ENCODE measurements at places on chromosomes 4 and X.

GRCh38 chrX:1368385-1368698 is 23.6 kb downstream of the SLC25A6 start:
- DNase-seq, result no peak

DNA sequence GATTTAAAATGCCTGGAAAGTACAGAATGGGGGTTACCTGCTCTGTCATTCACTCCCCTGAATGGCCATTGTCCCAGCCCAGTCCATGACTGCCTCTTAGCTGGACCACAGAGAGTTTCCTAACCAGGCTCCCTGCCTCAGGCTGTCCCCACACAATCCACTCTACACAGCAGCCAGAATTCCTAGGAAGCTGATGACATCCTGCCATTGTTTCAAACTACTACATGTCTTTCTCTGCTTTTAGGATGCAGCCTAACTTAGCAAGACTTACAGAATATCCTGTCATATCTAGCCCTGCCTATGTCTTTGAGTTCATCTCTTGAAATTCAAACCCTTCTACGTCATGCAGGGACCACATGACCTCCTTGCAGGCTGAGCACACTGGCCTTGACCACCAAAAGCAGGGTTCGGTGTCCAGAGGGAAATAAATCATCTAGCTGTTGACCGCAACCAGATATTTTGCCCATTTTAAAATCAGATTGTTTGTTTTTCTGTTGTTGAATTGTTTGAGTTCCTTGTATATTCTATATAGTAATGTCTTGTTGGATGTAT is 16.1 kb upstream of the CRMP1 start:
- no peak for DNase-seq

DNA sequence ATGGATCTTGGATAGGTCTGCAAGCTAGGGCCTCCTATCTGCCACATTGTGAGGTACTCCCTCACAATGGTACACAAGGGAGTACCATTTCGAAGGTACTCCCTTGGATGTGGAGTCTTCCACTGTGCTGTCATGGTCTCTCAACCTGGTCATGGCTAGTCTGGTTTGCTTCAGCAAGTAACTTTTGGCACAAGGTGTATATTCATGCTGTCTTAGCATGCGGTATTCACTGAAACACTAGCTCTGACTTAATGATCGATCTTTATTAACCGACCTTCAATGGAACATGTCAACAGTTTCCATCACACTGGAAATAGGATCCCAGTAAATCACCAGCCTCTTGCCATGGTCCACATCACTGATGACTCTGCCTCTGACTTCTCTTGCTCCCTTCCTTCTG is 77.5 kb upstream of the HS3ST1 start:
- no peak for DNase-seq

DNA sequence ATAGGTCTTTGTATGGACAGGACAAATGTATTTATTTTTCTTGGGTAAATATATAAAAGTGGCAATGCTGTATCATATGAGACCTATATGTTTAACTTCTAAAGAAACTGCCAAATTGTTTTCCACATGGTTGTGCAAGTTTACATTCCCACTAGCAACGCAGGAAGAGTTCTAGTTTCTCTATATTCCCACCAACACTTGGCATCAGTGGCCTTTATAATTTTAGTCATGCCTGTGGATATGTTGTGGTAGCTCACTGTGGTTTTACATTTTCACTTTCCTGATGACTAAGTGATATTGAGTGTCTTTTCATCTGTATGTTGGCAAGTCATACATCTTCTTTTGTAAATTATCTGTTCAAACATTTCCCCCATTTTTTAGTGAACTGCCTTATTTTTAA is 126.0 kb downstream of the EMCN start:
- DNase-seq, result no peak

DNA sequence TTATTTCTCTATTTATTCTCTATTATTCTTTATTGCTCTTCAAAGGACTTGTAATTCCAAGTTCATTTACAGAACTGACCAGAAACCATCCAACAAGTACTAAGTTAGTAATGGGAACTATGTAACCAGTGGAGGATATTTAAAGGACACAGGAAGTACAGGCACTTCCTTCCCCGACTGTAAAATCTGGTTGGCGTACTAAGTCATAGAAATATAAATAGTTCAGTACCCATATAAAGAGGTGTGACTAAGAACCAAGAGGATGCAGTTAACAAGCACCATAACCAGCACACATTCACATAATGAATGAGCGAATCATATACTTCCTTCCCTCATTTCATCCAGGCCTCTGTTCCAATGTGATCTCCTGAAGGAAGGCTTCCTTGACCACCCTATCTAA is 3.6 kb upstream of the EIF4E start:
- DNase-seq, result no peak

- DNase-seq, result no peak
Measured at GRCh38 chr4:148112231-148112982, 329.8 kb downstream of the NR3C2 start.

- no peak for DNase-seq
Measured at GRCh38 chr4:140777894-140778293, 21.7 kb upstream of the TBC1D9 start.

GRCh38 chr4:13168326-13168725 is 315.8 kb downstream of the RAB28 start:
- DNase-seq, result no peak

DNA sequence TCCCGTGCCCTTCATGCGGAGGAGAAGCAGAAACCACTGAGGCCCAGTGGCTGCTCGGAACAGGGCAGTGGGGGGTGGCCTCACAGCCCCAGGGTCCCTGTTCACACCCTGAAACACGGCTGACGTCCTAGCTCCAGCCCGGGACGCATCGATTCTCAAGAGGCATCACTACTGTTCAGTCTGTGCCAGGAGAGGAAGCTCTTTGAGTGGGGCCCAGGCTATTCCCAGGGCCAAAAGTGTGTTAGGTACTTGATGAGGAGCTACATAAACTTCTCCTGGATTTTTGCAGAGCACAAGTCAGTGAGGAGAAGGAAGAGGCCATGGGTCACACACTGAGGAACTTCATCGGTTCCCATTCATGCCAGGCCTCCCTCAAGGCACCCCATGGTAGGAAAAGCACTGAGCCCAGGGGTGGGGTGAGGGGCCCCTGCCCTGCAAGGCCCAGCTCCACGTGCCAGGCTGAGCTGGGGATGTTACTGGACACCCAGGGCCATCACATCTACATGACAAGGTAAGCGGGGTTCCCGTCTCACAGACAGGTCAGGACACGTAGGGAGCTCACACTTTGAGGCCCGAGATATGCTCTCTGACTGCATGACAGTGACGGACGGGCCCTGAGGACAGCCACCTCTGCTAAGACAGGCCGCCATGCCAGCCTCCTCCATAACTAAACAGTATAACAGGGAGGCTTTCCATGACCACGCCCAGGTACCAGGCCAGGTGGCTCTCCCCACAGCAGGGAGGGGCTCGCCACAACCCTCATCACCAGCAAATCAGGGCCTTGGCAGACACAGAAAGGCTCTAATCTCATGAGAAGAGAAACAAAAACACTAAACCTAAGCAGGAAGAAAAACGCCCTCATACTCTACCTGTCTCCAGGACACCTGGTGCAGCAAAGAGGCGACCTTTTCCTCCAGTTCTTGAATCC is 12.4 kb downstream of the TNIP2 start:
- DNase-seq, result no peak

DNA sequence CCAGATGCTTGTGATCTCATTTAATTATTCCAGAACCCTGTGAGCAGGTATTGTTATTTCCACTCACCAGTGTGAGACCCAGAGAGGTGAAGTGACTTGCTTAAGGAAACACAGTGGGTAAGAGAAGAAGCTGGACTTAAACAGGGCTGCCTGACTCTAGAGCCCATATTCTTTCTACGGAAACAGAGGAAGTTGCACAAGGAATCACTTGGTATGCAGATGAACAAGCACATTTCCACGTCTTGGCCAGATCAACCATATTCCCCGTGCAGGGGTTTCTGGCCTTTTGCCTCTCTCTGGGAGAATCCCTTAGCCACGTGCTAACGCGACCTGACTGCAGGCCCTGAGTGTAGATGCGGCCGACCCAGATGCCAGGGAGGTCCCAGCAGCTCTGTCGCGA is 195.5 kb upstream of the ATP6AP2 start:
- no peak for DNase-seq

- no peak for DNase-seq
Measured at GRCh38 chrX:10171249-10171648, 14.5 kb downstream of the CLCN4 start.

GRCh38 chr4:87543835-87544461 is 14.8 kb upstream of the SPARCL1 start:
- no peak for DNase-seq

DNA sequence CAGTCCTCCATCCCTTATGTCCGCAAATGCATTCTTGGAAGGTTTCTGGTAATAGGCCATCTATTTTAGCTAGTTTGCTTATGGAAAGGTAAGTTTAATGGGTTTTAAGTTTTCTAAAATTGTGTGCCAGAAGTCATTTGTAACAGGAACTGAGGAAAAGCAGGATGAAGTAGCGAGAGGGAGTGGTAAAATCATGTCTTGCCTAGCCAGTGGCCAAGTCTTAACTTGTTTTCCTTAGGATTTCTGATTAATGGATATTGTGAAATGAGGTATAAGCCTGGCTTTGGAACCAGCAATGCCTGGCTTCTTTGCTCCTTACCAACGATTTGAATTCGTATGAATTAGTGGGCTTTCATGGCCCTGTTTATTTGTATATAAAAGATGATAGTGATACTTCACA is 7.3 kb downstream of the SEC24B start:
- no peak for DNase-seq

DNA sequence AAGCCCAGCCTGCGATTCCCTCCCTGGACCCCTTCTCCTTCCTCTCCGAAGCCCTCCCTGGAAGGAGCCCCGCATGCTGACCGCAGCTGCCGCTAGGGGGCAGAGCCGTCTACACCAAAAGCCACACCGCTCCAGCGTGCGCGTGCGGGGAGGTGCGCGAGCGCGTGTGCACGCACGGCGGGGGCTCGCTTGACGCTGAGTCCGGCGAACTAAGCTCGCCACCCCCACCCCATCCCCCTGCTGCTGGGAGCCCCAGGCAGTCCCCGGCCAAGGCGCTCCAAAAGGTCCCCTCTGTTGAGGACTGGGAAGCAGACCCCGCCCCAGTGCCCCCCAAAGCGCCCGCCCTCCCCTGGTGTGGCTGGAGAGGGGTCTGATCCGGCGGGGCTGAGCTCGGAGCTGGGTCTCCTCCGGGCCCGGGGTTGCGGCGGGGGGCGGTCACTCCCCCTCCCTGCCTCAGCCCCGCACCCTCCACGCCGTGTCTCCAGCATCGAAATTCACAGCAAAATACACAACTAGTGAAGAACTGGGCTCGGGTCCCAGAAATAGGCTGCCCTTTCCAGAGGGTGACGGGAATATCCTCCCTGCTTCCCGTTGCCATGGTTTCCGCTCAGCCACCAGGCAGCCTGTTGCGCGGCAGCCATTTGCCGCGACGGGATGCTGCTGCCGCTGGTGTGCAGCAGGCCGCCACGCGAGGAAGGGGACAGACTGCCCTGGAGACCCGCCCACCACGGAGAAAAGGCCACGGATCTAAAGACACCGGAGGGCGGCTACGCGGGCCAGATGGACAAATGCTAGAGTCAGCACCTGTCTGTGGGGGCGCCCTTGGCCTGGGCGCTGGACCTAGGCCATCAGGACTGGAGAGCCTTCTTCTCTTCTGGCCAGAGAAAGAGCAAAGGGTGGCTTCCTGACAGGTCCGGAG is 11.2 kb upstream of the CCNQ start:
- peak; percentile 91 for DNase-seq

DNA sequence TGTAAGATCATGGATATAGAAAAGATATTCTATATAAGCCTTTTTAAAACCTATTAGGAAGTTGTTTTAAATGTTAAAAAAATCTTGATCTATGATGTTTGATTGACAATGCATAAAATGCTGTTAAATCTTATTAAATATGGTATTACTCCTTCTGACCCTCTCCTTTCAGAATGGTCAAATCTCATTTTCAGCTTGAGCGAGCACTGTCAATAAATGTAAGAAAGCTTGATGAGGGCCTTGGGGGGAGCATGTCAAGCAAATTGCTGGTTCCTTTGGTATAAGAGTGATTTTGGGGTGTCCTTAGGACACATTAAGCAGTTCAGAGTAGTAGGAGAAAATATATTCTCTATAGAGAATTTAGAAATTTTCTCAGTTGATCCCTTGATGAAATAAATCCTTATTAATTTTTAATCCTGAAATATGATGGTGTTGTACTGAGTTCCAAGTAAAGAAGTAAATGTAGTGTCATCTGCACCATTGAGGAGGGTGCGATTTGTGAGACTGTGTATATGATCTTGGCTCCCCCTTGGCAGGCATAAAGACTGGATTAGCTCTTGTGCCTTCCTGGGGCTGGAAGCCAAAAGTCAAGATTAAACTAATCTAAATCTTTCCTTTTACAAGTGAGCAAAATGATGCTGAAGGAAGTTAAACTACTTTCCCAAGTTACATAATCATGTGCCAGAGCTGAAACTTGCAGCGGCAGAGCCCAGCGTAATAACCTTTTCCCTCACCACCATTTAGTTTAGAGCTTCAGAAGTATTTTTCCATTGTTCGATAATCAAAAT is 82.6 kb upstream of the ANK2 start:
- DNase-seq, result no peak

GRCh38 chr4:20617678-20618396 is 82.4 kb upstream of the PACRGL start:
- no peak for DNase-seq

DNA sequence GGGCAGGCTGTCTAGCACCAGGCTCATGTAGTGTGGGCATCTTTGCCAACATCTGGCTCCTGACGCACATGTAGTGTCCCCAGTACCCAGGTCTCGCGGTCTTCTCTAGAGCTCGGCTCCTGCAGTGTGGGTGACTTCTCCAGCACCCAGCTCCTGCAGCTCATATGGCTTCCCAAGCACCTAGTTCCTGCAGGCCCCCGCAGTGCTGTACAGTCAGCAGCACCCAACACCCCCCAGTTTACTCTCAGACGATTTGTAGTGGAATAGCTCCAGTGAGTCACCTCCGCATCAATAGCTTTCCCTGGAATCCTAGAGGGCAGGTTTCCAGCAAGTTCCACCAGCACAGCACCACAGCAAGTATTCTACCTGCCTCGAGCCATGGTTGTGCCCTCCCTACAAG is 30.9 kb downstream of the ZNF41 start:
- no peak for DNase-seq

DNA sequence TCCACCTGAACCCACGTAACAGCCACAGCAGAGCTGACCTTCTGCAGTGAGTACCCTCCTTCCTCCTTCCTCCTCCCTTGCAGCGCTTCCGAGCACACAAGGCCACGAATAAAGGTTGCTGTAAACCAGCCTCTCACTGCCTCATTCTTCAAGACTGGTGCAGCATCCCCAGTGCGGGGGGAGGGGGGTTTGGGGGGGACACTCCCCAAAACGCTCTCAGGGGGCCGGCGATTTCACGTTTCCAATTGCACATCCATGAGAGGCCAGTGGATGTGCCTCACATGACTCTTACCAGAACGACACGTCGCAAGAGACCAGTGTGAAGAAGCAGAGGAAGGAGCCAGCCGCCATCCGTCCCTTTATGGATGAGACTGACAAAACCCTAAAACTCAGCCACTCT is 5.2 kb downstream of the DHRSX start:
- DNase-seq, result peak; percentile 53
